ENCODE measurements at places on chromosomes 7 and 10.

DNA sequence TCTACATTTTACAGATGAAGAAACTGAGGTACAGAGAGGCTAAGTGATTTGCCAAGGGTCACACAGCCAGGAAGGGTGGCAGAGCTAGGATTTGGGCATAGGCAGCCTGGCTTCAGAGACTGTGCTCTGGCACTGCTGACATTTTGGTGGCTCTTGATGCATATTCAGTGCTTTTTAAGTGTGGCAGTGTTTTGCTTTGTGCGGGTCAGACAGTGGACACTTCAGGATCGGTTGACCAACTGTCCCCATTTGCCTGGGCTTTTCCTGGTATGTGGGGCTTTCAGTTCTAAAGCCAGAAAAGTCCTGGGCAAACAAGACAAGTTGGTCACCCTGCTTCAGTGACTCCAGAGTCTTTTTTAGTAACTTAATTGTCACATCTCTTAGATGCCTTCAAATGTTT is 35.0 kb downstream of the SUFU start:
- DNase-seq: no peak

GRCh38 chr10:130014263-130015074 is 50.4 kb upstream of the EBF3 start:
- no peak for DNase-seq

DNA sequence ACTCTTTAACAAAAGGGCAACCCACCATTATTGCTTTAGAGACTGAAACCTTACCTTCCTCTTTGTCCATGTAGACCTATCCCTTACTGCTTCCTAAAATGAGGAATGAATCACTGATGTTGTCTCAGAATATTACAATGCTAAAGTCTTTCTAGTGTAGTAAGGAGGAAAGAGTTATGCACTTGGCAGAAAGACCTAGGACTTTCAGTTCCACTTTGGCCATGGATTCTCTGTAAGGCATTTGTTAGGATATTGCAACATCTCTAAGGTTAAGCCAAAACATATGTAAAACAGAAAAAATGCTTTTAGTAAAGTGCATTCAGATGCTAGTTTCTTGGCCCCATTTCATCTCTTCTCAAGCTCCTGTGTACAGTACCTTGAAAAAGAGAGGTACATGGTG is 230.9 kb downstream of the PARD3 start:
- no peak for DNase-seq

DNA sequence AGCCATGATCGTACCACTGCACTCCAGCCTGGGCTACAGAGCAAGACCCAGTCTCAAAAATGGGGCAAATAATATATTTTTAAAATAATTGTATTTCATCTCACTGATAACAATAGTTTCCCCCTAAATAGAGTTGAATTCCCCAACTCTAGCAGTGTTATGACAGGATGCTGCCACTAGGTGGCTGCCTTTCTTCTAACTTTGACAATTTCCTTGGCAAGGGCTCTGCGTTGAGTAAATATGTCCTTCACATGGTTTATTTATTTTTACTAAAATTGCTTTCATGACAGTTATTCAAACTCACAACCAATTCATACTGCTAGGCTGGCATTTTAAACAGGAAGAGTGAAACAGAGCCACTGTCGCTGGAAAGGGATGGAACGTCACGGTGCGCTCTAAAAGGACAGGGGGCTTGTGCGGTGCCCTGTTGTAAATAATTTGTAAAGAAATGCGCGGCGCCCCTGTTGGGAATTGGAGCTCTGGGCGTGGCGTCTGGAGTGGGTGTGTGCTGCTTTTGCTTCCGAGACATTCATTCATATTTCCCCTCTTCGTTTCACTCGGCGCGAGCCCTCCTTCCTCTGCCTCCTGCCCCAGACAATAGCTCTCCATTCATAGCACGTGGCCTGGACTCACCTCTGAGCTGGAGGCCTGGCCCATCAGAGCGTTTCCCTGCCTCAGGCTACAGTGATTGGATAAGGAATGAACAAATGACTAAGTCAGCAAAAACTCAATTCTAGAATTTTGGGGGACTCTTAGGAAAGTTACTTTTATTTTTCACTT is 20.5 kb upstream of the PITRM1 start:
- DNase-seq: peak; percentile 28

- no peak for DNase-seq
Observed at GRCh38 chr10:78875331-78875877, 193.4 kb upstream of the ZMIZ1 start.

GRCh38 chr10:27253576-27253975 is 13.0 kb upstream of the ACBD5 start:
- DNase-seq: no peak

DNA sequence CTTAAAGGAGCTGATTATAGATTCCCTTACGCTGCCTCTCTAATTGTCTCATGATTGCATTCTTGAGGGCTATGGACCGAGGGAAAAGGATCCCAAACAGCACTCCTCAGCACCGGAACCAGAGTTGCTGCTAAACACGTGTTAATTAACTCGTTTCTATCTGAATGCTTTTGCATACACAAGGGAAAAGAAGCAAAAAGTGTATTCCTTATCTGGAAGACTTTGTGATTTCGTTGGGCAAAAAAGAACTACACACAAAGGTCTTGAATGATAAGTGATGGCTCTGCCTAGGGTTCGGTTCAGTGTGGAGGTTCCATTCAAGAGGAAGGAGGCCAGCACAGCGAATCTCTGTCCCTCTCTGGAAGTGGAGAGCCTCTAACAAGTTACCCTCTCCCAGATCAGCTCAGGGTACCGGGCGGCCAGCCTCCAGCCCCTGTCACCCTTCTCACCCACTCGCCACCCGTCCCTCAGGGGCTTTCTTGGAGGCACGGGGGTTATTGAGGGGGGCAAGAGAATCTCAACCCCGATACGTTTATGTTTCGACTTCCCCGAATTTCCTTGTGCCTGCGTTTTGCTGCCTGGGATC is 515 bp upstream of the SLC4A2 start:
- DNase-seq: no peak

DNA sequence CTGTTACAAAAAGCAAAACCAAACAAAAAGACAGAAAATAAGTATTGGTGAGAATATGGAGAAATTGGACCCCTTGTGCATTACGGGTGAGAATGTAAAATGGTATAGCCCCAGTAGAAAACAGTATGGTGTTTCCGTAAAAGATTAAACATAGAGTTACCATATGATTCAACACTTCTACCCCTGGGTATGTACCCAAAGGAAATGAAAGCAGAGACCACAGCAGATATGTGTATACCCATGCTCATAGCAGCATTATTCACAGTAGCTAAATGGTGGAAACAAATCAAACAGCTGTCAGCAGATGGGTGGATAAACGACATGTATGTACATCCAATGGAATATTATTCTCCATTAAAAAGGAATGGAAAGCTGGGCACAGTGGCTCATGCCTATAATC is 42.4 kb downstream of the STARD3NL start:
- no peak for DNase-seq

- DNase-seq: no peak
Observed at GRCh38 chr10:29317423-29318021, 28.7 kb downstream of the LYZL1 start.

DNA sequence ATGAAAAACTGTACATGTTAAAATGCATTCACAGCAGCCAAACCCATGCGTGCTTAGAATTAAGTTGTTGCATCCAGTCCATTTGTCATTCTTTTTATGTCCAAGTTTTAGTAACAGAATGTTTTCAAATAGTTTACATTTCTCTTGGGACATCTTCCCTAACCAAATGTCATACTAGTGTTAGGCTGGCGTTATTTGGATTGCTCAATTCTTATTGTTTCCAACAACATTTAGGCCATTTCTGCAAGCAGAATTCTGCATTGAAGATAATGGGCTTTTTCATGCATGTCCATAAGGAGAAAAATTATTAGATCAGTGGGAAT is 203.0 kb downstream of the HIBADH start:
- no peak for DNase-seq

- DNase-seq: no peak
Observed at GRCh38 chr7:73992101-73992562, 35.8 kb upstream of the ELN start.

DNA sequence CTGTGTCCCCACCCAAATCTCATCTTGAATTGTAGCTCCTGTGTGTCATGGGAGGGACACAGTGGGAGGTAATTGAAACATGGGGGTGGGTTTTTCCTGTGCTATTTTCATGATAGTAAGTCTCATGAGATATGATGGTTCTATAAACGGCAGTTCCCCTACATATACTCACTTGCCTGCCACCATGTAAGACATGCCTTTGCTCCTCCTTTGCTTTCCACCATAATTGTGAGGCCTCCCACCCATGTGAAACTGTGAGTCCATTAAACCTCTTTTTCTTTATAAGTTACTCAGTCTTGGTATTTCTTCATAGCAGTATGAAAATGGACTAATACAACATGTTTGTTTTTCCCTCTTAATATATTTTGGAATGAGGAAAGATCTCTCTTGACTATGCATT is 24.5 kb upstream of the TBXAS1 start:
- DNase-seq: no peak

GRCh38 chr7:98855610-98856422 is 14.0 kb downstream of the TMEM130 start:
- DNase-seq: no peak

DNA sequence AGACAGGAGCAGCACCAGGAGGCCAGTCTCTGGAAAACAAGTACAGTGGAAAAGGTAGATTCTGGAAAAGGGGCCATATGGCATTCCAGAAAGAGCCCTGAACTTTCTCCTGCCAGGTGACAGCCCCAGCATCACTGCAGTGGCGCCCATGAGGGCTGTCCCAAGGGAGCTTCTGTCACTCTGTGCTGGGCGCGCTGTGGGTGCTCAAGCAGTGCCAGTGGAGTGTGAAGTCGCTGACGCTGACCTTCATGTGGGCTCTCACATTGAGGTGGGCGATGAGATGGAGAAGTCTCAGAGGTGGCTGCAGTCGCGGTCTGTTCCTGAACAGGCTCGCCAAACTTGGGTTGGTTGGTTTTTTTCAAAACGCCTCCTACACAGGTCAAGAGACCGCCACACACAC is 38.2 kb downstream of the FKBP6 start:
- DNase-seq: no peak

GRCh38 chr7:29843093-29843492 is 36.8 kb downstream of the WIPF3 start:
- DNase-seq: no peak

GRCh38 chr7:142602756-142603155 is 146.5 kb upstream of the PRSS1 start:
- DNase-seq: no peak

DNA sequence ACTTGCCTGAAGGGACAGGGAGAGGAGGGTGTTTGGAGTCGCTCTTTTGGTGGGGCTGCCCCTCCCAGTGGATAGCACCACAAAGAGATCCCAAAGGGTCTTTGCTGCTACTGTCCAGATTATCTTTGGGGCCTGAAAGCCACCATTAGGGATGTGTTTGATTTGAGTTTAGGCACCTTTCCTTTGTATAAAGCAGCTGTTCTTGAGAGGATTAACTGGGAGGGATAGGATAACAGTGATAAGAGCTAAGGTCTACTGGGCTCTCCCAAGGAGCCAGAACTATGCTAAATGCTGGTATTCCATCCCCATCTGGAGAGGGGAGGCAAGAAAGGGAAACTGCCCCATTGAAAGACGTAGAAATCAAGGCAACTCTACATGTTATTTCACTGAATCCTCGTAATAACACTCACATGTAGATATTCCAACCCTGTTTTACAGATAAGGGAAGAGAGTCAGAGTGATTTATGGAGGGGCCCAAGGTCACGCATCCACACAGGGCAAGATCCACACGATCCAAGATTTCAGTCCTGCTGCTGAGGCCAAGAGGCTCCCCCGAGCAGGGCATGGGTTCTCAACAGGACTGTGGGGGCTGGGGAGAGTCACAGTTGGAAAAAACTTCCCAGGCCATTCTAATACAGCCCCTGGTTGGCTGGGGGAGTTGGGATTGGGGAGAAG is 11.1 kb upstream of the TCF7L2 start:
- no peak for DNase-seq

DNA sequence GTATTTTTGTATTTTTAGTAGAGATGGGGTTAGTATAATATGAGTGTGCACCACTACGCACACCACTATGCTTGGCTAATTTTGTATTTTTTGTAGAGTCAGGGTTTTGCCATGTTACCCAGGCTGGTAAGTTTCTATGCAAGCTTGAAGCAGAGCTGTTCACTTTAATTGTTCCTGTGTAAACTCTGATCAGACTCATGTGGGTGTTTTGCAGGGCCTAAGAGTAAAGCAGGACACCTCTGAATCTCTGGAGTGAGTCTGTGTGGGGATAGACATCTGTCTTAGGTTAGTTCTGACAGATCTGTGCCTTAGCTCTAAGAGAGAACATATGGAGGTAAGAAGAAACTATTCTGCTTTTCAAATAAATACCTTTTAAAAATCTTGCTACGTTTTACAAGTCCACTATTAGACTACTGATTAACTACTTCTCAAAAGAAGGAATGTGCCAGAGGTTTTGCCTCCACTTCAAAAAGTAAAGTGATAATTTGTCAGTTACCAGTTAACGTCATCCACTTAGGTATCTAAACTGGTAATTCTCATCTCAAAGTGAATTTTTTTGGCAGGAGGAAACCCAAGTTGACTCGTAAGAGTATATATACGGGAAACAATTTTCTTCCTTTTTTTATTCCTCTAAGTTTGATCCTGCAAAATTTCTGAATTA is 1.1 kb downstream of the COL17A1 start:
- no peak for DNase-seq

GRCh38 chr7:128053023-128053422 is 21.8 kb upstream of the LRRC4 start:
- DNase-seq: peak; percentile 55

All from hematopoietic multipotent progenitor cell (in vitro differentiated cells).